Fibroblast of upper back skin (primary cell): ENCODE measurements at places on chromosomes 6 and 20.

- no peak for DNase-seq
Measured at GRCh38 chr20:61776491-61777075, 289.1 kb downstream of the TAF4 start.

- DNase-seq: no peak
Measured at GRCh38 chr6:31586008-31586407, at the start of gene LST1. Gene LST1, plus strand, starts transcription at chr6:31586277. Its CDS starts 1,023 bp downstream, at chr6:31587300.

GRCh38 chr6:168021581-168021980 lies 24.1 kb downstream of the KIF25 start:
- no peak for DNase-seq

DNA sequence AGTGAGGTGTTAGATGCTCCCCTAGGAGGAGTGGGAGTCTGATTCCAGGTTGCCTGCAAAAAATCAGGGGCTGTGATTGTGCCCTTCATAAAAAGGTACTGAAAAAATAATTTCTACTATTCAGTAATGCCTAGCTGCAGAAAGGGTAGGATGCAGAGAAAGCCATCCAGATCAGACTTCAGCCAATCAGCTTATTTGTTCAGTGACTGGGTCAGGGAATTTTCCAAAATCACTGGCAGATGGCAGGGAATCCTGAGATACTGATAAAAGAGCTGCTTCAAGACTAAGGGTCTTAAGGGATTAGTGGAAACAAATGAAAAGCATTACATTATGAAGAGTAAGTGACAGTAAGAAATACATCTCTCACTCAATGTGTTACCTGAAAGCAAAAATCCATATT lies 42.8 kb upstream of the MTRF1L start:
- no peak for DNase-seq

- no peak for DNase-seq
Measured at GRCh38 chr6:137919502-137919823, 52.4 kb downstream of the TNFAIP3 start.
